ENCODE measurements at places on chromosomes 11 and 22.
A peak's percentile ranks its signal among the peaks of the same experiment; 100 is the strongest.

- peaks cover 22% of the 10 kb centered on the region for H3K4me1 ChIP-seq
- H3K27ac ChIP-seq = peak within 1 kb of the TSS; percentile 83
- H3K4me3 ChIP-seq = peak within 1 kb of the TSS; percentile 72
- no peaks in the 10 kb centered on the region for H3K36me3 ChIP-seq
- peak; percentile 84 for DNase-seq
- H3K27me3 ChIP-seq = peaks cover 9% of the 10 kb centered on the region
Measured at GRCh38 chr22:19524170-19525115, at the start of gene CLDN5. CLDN5 (minus strand) TSS chr22:19524410; CDS start chr22:19524255, 155 bp downstream.

GRCh38 chr22:19420321-19420720 lies 11.2 kb downstream of the HIRA start:
- H3K27ac ChIP-seq = no peak overlapping the region
- H3K4me1 ChIP-seq = no peaks in the 10 kb centered on the region
- H3K27me3 ChIP-seq = no peaks in the 10 kb centered on the region
- H3K4me3 ChIP-seq = no peak overlapping the region

DNA sequence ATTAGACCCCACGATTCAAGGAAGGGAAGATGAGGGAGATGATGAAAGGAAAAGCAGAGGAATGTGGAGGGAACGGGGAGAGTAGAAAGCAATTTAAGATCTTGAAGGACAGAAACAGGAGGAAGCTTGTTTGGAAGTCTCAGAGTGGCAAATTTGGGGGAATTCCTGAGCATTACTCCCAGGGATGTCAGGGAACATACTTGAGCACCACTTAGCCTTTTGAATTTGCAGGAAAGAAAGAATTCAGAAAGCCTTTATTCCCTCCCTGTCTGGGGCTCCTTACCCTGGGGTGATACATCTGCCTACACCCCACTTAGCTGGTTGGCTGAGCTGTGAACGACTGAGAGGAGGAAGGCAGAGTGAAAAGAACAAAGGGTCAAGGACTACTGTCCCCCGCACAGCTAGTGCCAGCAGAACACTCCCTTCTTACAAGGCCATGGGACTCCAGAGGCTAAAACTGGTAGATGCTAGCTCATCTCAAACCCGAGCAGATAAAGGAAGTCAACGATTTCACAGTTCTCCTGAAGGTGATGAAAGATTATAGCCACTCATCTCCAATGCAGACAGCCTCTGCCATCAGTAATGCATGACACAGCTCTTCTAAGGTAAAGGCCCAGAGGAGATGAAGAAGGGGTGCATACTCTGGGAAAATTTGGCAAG lies 84.0 kb upstream of the AKIP1 start:
- H3K27me3 ChIP-seq = no peaks in the 10 kb centered on the region
- peaks cover 10% of the 10 kb centered on the region for H3K4me1 ChIP-seq
- H3K36me3 ChIP-seq = no peaks in the 10 kb centered on the region

- no peaks in the 10 kb centered on the region for H3K27me3 ChIP-seq
- H3K4me1 ChIP-seq = no peaks in the 10 kb centered on the region
- no peak overlapping the region for H3K4me3 ChIP-seq
- no peaks in the 10 kb centered on the region for H3K36me3 ChIP-seq
Measured at GRCh38 chr11:29780756-29781155, 236.1 kb downstream of the KCNA4 start.

DNA sequence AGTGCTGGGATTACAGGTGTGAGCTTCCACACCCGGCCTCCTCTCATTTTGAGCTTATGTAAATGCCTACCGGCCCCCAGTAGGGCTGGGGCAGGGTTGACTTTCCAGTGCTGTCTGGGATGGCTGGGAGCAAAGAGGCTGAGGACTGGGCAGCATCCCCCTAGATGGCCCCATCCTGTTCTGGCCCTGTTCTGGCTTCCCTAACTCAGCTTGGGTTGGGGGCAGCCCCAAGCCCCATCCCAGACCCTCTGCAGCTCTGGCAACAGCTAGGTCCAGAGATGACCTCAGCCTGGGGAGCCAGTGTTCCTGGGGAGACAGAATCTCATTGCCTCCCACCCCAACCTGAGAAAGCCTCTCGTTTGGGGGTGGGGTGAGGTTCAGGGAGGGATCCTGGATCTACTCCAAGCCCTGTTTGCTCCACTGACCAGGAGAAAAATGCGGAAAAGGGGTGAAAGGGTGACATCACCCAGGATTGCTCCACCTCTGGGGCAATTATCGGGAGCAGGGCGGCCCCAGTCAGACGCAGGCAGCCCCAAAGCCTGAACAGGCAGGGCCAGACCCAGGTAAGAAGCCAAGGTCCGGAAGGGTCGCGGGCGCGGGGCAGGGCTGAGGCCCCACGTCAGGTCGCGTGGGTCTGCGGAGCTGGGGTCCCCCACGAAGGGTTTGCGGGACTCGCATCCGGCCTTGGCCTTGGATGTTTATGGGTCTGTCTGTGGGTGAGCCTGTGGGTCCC lies at the start of gene PNPLA2:
Gene PNPLA2, plus strand, starts transcription at position 519 of the 733 bp plus-strand sequence. CDS start 805 bp downstream, outside the sequence.
- H3K4me1 ChIP-seq = peaks cover 28% of the 10 kb centered on the region
- peaks cover 22% of the 10 kb centered on the region for H3K36me3 ChIP-seq
- peak within 1 kb of the TSS; percentile 98 for H3K4me3 ChIP-seq
- peak within 1 kb of the TSS; percentile 98 for H3K27ac ChIP-seq
- DNase-seq = no peak
- no peaks in the 10 kb centered on the region for H3K27me3 ChIP-seq

DNA sequence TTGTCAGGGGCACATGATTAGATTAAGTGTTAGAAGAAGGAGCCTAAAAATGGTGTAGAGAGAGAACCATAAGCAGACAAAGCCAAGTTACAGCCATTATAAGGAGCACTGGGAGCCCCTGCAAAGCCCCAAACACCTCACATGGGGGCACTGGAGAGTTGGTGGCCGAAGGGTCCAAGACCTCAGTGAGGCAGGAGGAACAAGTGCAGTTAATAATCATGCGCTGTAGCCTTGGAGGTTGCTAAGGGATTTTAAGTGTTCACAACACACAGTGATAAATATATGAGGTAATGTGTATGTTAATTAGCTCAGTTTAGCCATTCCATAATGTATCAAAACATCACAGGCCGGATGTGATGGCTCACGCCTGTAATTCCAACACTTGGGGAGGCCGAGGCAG lies 54.4 kb upstream of the JAM3 start:
- H3K36me3 ChIP-seq = no peaks in the 10 kb centered on the region
- H3K27ac ChIP-seq = no peak overlapping the region
- no peak overlapping the region for H3K4me3 ChIP-seq
- no peaks in the 10 kb centered on the region for H3K4me1 ChIP-seq
- peak; percentile 62 for DNase-seq

GRCh38 chr22:26632422-26633155 lies 10.8 kb downstream of the CRYBA4 start:
- H3K4me3 ChIP-seq = no peak overlapping the region
- H3K4me1 ChIP-seq = no peaks in the 10 kb centered on the region
- peak overlapping the region; percentile 77 for H3K27ac ChIP-seq
- no peak for DNase-seq

GRCh38 chr11:32137263-32137662 lies 46.4 kb downstream of the RCN1 start:
- H3K27me3 ChIP-seq = no peaks in the 10 kb centered on the region
- no peaks in the 10 kb centered on the region for H3K4me1 ChIP-seq
- DNase-seq = no peak
- no peak overlapping the region for H3K4me3 ChIP-seq
- no peaks in the 10 kb centered on the region for H3K36me3 ChIP-seq
- H3K27ac ChIP-seq = peak overlapping the region; percentile 21

GRCh38 chr11:98944461-98944860 lies 76.3 kb upstream of the CNTN5 start:
- no peak for DNase-seq
- no peaks in the 10 kb centered on the region for H3K4me1 ChIP-seq
- H3K36me3 ChIP-seq = no peaks in the 10 kb centered on the region

DNA sequence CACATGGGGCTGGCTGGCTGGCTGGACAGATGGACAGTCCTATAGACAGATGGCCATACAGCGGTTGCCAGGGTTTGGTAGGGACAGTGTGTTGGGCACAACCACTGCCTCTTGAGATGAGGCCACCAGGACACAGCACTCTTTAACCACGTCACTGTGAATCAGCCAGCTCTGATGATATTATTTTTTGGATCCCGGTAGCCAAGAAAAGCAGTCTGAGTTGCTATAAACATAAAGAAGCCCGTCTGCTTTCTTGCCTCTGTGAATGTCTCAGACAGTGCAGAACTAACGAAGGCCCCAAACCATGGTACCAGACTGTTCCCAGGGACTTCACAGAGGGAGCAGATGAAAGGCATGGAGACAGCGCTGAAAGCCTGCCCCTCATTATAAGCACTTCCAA lies 115.9 kb upstream of the CSNK2A3 start:
- no peak overlapping the region for H3K27ac ChIP-seq
- H3K4me1 ChIP-seq = no peaks in the 10 kb centered on the region
- no peak for DNase-seq
- no peaks in the 10 kb centered on the region for H3K27me3 ChIP-seq

DNA sequence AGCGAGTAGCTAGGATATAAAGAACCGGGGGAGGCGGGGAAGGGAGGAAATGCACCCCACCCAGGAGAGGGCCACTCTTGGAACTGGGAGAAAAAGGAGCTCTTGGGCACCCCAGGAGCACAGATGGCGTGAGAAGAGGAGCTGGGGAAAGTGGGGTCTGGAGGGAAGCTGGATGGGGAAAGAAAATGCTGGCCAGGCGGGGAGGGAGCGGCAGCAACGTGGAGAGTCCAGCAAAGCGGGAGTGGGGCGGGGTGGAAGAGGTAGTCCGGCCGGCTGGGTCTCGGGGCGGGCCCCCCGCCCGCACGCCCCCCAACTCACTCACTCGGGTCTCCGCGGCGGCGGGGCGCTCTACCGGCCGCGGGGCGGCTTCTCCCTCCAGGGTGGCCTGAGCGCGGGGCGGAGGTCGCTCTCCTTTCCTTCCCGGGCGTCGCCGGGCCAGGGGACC lies 522 bp downstream of the TOB2 start:
- H3K4me1 ChIP-seq = peaks cover 38% of the 10 kb centered on the region
- H3K27me3 ChIP-seq = no peaks in the 10 kb centered on the region
- peak overlapping the region; percentile 95 for H3K4me3 ChIP-seq
- H3K36me3 ChIP-seq = no peaks in the 10 kb centered on the region

DNA sequence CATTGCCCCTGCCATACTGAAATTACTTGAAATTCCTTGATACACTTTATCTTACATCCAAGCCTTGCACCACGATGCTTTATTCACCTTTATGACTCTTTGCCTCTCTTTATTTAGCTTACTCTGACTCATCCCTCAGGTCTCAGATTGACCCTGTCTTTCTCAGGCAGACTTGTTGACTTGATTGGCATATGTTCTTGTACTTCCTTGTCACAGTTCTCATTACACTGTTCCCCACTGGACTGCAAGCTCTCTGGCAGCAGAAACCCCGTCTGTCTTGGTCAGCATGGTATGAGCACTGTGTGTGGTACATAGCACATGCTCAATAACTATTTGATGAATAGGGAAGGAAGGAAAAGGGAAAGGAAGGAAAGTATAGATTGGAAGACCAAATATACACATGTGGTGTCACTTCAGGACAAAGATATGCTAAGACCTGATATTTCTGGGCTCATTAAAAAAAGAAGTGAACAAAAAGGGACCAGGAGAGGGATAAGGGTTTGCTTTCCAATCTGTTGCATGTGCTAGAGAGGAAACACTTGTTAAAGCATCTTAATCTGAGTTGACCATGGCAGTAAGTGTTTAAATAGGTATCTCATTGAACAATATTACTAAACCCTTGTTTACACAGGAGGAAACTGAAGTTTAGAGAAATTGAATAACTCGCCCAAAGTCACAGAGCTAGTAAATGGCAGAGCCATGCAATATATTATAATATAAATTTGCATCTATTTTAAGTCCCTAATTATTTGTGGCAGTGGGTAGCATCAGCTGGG lies 7.2 kb downstream of the LYVE1 start:
- H3K4me1 ChIP-seq = no peaks in the 10 kb centered on the region
- no peak for DNase-seq
- H3K27ac ChIP-seq = no peak overlapping the region
- no peaks in the 10 kb centered on the region for H3K36me3 ChIP-seq
- H3K27me3 ChIP-seq = no peaks in the 10 kb centered on the region

All from heart left ventricle (tissue), 16 donors.